ENCODE measurements at places on chromosomes 13 and 19.

GRCh38 chr19:2727640-2727944, 6.4 kb upstream of the DIRAS1 start:
- no peak for DNase-seq

DNA sequence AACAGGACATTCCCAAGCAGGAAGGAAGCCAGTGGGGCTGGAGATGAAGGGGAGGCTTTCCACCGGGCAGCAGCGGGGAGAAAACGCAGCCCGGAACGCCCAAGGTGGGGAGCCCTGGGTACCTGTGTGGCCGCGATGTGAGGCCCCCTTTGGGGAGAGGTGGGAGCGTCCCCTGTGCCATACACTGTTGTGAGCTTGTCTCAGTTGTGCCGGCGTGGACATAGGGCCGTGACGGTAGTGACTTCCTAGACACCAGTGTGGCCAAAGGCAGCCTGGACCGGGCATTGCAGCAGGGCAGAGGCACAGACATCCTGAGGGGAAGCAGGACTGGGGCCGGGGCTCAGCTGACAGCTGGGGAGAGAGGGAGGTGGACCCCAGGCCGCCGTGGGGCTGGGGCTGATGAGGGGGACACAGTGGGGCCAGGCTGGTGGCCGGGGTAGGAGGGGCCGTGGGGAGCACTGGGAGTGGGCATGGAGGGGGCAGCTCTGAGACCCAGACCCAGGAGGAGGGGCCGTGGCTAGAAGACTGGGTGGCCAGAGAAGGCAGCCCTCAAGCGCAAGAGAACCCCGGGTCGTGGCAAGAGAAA, 38.5 kb upstream of the TFDP1 start:
- no peak for DNase-seq

- no peak for DNase-seq
These were observed 1554.9 kb downstream of the EFNB2 start for GRCh38 chr13:104980586-104980985.

GRCh38 chr19:49502866-49503581, 6.8 kb downstream of the RPS11 start:
- peak; percentile 78 for DNase-seq

DNA sequence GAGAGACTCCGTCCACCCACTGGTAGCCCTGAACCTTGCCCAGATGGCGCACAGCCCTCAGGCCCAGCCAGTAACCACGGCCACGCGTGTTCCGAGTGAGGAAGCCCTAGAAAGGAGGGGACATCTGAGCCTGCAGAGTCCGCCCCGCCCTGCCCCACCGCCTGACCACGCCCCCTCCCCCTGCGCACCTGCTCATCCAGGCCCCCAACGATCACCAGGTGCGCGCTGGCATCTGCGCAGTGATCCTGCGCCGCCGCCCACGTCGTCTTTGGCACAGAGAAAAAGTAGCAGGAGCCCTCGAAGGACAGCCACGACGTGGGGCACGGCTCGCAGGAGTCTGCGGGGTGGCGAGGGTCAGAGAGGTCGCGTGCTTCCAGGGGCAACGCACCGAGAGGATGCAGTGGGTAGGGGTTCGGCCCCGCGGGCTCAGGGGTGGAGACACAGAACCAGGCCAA, 2.1 kb downstream of the CLEC4G start:
- DNase-seq = no peak

DNA sequence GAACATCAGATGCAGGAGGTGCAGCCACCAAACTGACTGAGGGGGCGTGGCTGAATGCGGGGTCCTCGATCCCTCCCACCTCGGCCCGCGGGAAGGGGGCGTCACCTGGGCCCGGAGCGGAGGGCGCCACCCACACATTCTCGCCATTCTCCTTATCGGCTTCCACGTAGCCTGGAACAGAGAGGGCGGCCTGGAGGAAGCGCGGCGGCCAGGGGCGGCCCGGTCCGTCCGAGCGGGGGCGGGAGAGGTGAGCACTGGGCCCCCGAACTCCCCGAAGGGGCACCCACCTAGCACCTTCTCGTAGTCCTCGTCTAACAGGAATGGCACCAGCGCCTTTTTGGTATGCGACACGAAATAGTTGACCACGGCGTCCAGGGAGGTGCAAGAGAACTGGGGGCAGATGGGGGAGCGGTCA, 11.8 kb downstream of the STAP2 start:
- no peak for DNase-seq

- DNase-seq = peak; percentile 70
These were observed 897 bp downstream of the C19orf33 start for GRCh38 chr19:38304866-38305429.
